ENCODE measurements at places on chromosomes 6 and 20.

- DNase-seq = no peak
These were observed 201.0 kb upstream of the CEP162 start for GRCh38 chr6:84428300-84428907.

DNA sequence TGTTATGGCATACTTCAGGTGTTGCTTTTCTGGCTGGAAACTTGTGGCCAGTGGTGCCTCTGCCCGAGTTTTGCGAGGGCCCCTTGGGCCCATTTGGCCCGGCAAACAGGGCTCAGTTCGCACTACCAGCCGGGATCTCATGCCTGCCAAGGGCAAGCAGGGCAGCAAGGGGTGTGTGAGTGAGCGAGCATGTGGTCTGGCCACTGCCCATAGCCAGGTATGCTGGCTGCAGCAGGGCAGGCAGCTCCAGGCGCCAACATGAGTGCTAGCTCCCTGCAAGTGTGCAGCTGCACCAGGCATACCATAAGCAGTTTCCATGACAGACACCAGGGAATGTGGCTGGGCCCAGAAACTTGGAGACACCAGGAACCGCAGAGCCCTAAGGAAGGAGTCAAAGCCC, 389.5 kb downstream of the NKAIN2 start:
- DNase-seq = no peak

- no peak for DNase-seq
These were observed 128.6 kb upstream of the SLC22A23 start for GRCh38 chr6:3585320-3585935.

GRCh38 chr6:40587240-40588069, at the start of gene LRFN2:
Gene LRFN2, minus strand, starts transcription at chr6:40587364.
- peak; percentile 70 for DNase-seq

DNA sequence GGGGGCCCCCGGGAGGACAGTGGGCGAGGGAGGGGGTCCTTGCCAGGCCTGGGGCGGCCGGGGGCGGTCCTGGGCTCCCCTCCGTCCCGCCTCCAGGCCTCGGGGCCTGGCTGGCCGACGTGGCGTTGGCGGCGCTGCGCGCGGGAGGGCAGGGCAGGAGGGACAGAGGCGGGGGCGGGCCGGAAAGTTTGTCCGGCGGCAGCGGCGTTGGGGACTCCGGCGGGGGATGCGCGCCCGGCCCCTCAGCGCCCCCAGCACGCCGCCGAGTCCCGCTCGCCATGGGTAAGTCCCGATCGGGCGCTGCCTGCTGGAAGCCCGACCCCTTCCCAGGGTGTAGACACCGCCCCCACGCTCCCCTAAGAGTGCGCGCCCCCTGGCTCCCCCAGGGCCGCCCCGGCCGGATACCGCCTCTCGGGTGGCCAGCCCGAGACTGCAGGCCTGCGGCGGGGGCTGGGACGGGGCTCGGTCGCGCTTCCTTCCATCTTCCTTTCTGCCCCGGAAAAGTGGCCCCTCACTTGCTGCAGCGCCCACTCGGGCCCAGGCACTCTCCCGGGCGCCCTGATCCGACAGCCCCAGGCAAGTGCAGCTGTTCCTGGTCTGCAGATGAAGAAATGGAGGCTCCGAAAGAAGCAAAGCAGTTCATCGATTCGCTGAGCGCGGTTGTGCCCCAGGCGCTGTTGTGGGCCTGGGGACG, at the start of gene SLC2A10:
SLC2A10 (plus strand) TSS at position 191 of the 694 bp plus-strand sequence; CDS start at position 279, 88 bp downstream.
- no peak for DNase-seq

GRCh38 chr6:130769861-130770260, 57.3 kb upstream of the SMLR1 start:
- no peak for DNase-seq

GRCh38 chr6:170034294-170034693, 256.6 kb downstream of the DLL1 start:
- peak; percentile 36 for DNase-seq

DNA sequence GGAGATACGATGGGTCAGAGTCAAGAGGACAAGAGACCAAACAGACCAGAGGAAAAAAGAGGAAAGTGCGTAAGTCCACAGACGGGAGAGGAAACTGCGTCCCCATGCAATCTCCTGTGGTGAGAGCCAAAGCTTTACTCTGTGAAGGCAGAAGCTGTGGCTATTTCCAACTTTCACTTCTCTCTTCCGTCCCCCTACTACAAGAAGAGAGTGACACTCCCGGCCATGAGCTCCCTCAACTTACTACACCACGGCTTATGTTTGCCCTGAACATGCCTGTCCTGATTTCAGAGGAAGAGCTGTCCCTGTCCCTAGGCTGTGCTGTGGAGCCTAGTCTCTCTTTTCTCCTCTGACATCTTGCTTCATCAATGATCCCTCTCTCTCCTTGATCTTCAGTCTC, 11.5 kb upstream of the SSR1 start:
- DNase-seq = no peak

DNA sequence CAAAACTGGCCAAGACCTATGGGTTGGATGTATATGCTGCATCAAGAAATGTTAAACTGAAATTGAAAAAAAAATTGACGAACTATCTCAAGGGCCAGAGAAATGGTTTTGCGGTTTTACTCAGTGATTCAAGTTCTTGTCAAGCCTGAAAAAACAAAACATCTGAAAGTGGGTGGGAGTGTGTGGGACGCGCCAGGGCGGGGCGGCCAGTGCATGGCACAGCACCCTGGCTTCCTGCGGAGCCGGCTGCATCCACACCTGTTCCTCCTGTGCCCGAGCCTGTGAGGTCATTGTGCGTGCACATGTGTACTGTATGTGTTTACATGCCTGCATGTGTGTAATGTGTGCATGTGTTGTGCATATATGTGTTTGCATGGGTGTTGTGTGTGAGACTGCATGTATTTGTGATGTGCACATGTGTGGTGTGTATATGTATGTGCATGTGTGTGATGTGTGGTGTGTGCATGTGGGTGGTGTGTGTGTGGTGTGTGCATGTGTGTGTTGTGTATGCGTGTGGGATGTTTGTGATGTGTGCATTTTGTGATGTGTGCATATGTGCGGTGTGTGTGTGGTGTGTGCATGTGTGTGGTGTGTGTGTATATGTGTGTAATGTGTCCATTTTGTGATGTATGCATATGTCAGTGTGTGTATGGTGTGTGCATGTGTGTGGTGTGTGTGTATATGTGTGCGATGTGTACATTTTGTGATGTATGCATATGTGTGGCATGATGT, 59.8 kb downstream of the CDH4 start:
- no peak for DNase-seq

GRCh38 chr20:15705975-15706374, 867.3 kb downstream of the KIF16B start:
- DNase-seq = no peak

DNA sequence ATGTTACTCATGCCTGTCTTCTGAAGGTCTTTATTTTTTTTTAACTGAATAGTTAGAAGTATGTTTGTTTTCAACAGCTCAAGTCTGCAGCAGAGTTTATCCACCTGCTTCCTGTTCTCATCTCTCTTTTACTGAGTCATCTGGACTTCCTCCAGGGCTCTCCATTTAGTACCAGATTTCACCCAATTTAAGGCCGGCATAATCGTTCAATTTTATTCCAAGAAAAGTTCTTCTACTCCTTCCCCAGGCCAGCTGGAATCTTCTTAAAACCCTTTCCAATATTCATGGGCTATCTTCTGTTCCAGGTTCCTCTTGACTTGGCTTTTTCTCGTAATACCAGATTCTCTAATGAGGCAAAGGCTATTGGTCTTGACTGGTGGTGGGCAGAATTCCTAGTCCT, 79.0 kb upstream of the LAMA2 start:
- DNase-seq = no peak

- DNase-seq = peak; percentile 27
These were observed 29.3 kb upstream of the TRIM27 start for GRCh38 chr6:28953039-28953584.

DNA sequence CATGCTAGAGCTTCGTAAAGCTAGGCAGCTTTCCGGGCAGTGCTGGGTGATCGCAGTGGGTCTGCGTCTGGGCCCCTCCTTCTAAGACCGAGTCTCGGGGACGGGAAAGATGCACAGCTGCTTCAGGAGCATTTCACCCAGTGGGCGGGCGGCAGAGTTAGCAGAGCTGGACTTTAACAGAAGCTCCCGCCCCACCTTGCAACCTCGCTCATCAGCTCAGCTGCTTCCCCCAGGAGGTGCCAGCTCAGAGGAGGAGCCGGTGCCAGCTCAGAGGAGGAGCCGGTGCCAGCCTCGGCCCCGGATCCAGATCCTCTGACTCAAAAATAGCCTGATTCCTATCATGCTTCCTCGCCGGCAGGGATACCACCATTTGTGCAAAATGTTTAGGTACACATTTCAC, 94.5 kb upstream of the RPS6KA2 start:
- DNase-seq = no peak

DNA sequence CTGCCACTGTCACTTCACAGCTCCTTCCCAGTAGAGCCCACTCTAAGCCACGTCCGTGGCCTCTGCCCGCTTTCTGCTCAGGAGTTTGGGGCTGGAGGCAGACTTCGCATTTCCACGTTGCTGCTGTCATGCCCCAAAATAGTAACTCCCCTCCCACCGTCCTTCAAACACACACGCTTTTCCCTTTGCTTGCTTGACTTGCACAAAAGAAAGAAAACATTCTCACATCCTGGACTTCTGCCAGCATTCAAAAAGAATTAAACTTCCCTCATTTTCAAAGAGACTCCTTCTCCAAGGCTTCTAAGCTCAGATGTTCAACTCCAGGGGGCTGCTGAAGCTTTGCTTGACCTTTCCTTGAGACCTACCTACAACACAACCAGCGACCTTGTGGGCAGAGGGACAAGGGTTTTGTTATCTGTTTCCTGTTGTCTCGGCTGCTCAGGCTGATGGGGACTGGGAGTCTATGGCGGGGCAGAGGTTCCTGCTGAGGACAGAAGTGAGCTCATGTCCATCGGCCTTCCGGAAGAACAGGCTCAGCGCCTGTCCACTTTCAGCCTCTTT, 263.8 kb upstream of the FOXQ1 start:
- no peak for DNase-seq

- no peak for DNase-seq
These were observed 57.6 kb upstream of the KCNQ5 start for GRCh38 chr6:72564231-72564630.

DNA sequence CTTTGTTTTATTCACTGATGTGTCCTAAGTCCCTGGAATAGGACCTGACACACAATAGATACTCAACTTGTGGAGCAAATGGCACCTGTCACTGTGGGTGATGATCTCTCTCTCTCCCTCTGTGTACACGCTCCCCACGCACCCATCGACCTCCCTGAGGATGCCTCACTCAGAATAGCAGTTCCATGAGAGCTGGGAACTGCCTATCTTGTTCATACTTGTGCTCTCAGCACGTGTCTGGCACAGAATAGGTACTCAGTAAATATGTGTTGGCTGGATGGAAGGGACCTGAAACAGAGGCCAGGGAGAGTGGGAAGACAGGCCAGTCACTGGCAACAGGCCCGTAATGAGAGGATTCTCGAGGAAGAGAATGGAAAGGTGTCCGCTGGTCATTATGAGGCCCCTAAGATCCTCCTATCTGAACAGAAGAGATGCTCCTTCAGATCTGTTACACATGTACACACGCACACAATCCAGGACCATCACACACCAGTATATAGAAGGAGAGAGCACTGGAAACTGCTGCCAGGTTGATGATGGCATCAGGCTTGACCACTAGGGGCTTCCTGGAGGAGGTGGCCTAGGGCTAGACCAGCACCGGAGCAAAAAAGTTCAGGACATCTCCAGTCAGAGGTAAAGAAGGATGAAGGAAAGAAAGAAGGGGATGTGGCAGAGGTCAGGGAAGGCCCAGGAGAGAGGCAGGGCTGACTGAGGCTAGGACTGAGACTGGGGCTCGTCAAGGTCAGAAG, 30.9 kb downstream of the VEGFA start:
- no peak for DNase-seq

- DNase-seq = no peak
These were observed 911.1 kb upstream of the MAN1A1 start for GRCh38 chr6:120260636-120261035.

DNA sequence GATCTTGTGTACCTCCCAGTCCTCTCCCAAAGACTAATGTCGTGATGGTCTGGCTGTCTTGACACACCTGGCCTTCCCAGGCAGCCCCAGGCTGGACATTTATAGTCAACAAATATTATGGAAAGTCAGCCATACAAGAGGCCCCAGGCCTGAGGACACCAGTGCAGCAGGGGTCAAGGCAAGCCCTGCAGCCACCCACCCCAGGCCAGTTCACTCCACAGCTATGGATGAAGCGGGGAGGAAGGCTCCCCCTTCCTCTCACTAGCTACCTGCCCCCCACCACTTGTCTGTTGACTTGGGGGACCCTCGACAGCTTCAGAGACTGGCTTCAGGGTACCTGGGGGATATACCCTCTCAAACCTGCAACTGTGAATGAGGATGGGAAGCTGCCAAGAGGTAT, 132.1 kb downstream of the MRPL14 start:
- no peak for DNase-seq
